ENCODE measurements at places on chromosomes 11 and 22.

DNA sequence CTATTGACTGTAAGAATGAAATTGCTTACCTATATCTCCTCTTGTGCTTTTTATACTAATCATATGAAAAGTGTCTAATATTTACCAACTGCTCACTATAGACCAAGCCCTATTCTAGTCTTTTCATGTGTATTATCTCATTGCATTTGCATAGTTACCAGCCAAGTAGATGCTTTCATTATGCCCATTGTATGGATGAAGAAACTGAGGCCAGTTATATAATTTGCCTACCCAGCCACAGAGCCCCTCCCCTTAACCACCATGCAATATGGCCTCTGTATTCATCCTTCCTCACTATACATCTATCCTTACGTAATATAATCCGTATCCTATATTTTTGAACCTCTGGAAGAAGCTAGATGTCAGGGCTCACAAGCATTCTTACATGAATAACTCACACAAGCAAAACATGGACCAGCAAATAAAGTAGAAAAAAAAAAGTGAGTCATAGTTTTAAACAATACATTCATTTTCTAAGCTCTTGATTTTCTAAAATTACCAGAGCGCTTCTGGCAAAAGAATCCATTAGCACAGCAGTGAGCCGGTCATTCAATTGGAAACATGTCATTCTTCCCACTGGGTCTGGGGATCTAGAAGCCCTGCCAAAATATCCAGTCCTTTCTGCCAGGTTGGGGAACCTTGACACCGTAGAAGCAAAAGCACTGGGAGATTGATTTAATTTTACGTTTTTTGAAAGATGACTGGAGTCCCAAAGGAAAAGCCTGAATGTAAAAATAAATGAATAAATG lies 80.0 kb downstream of the C11orf91 start:
- no peak for DNase-seq

DNA sequence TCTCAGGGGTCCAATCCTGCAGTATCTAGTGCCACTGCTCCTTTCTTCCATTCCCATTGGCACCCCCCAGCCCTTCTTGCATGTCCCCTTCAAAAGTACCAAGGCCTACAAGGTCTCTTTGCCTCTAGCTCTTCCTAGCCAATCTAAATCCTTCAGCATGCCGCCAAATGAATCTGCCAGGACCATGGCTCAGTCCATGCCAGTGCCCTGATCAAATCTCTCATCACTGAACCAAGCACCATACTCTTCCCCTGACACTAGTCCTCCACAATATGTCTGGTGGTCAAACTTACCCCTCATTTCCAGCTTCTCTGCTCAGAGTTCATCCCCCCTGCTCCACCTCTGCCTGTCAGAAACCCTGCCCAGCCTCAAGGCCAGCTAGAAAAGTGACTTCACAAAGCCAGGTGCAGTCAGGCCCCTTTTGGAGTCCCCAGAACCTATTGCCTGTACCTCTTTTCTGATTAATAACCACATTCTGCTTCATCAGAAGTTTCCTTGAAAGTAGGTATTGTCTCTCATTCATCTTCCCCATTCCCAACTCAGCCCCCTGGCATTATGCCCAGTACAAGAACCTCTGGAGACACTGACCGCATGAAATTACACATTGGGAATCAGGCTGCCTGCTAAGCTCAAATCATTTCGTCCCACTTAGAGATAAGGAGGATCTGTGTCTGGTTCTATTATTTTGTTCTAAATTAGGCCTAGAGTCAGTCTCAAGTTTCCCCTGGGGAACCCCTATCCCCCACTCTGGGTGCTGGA lies 11.4 kb downstream of the FEN1 start:
- no peak for DNase-seq

GRCh38 chr11:14902650-14903350 lies 10.8 kb upstream of the CYP2R1 start:
- no peak for DNase-seq

GRCh38 chr11:3202305-3202704 lies 16.3 kb downstream of the MRGPRG start:
- no peak for DNase-seq

DNA sequence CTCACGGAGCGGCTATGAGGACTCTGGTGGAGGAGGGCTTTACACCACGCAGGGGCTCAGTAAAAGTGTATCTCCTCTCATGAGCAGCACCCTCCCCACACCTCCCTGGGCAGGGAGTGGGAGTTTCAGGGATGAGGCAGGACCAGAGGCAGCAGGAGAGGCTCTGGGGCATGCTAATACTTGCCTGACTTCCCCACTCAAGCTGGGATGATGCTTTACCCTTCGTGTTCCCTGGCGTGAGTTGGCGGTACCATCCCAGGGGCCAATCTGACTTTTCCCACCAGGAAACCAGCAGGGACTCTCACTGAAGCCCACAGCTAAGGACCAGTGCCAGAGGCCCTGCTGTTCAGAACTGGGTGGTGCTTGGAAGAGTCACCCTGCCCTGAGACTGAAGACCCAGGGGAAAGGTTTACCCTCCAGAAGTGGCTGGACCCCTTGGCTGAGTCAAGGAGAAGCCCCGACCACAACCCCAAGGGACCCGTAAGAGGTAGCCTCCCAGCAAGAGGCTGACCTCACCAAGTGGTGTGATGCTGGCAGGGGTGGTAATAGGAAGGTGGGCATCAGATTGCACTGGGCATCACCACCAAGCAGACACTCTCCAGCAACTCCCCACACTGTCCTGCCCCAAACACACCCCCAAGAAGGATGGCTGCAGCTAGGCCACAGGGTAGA lies 65.6 kb downstream of the THAP12 start:
- DNase-seq, result no peak

- no peak for DNase-seq
These were observed 47.8 kb upstream of the A4GALT start for GRCh38 chr22:42768385-42769035.

DNA sequence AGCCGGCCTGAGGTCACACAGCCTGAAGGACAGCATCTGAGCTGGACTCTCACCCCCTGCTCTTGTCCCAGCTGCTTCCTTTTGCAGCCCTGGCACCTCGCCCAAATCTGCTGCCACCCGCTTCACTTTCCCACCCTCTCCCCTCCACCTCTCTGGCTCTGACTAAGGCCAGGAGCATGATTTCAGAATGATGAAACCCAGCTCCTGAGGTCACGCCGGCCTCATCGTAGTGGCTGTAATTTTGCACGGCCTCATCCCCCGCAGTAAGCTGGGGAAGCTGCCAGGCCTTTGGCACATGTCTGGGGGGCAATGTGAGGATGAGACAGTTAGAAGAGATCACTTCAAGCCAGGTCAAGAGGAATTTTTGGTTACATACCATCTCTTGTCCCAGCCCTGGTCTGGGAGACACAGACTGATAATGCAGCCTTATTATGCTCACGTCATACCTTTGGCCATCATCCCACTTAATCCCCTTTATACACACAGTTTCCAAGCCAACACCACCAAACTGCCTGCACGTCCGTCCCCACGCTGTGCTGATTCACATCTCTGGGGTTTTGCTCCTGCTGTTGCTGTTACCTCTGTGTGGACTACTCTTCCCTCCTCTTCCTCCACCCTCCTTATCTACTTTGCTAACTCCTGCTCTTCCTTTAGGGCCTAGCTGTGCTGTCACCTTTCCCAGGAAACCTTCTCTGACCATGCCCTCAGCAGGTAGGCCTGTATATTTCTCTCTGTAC lies 58.1 kb downstream of the CHRDL2 start:
- DNase-seq, result no peak

DNA sequence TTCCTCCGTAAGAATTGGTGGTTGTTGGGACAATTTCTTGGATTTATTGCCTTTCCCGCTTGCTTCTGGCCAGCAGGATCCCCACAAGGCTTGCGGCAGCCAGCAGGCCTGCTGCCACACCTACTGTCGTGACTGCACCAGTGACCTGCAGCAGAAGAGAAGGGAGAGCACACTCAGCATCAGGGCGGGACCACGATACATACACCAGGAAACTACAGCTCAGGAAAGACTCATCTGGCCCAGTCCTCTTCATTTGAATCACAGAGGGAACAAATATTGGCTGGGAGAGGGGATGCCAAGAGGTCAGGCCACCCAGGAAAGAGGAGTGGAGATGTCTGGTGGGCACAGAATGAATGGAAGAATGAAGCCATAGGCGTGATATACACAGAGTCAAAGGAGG lies 10.3 kb downstream of the PLAAT2 start:
- DNase-seq, result no peak

GRCh38 chr22:29702931-29703501 lies 16.8 kb upstream of the CABP7 start:
- no peak for DNase-seq

- no peak for DNase-seq
These were observed 33.2 kb upstream of the CEP126 start for GRCh38 chr11:101881586-101881985.

DNA sequence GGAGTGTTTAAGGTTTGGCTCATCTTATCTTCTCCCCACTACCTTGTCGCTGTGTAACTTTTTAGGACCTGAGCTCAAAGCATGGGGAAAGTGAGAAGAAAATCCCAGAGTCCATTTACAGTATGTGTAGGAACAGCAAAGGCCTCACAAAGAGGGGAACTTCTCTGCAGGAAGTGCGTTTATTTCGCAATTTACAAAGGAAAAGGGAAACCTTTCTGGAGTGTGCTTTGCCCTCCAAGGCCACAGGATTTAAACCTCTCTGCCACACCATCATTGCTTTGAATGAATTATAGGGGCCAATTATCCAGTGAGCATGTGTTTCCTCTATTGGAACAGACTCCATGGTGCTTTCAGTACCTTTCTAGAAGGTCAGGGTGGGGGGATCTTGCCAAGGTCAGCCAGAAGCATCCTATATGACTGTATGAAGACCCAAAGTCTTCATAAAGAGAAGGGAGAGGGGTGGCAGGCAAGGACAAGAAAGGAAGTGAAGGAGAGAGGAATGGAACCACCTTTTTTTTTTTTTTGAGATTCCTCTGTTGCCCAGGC lies 68.1 kb upstream of the LMO2 start:
- no peak for DNase-seq

GRCh38 chr11:33668951-33669596 lies 31.6 kb downstream of the C11orf91 start:
- DNase-seq, result no peak

- DNase-seq, result no peak
These were observed 32.6 kb upstream of the TMEM123 start for GRCh38 chr11:102485095-102485722.

DNA sequence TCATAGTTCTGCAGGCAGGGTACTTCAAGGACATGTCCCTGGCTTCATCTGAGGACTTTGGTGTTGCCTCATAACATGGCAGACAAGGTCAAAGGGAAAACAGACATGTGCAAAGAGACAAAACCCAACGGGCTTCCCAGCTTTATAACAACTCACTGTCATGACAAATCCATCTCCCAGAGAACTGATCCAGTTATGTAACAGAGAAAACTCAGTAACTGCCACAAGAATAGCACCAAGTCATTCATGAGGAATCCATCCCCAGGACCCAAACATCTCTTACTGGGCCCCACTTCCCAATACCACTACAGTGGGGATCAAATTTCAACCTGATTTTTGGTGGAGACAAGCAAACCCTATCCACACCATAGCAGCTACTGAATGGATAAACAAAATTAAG lies 13.0 kb downstream of the OR52N4 start:
- no peak for DNase-seq

GRCh38 chr11:99188221-99188620 lies 167.5 kb downstream of the CNTN5 start:
- no peak for DNase-seq

GRCh38 chr11:78069465-78069864 lies 5.8 kb downstream of the THRSP start:
- DNase-seq, result no peak

GRCh38 chr22:41825376-41825775 lies 7.5 kb upstream of the SREBF2 start:
- no peak for DNase-seq

DNA sequence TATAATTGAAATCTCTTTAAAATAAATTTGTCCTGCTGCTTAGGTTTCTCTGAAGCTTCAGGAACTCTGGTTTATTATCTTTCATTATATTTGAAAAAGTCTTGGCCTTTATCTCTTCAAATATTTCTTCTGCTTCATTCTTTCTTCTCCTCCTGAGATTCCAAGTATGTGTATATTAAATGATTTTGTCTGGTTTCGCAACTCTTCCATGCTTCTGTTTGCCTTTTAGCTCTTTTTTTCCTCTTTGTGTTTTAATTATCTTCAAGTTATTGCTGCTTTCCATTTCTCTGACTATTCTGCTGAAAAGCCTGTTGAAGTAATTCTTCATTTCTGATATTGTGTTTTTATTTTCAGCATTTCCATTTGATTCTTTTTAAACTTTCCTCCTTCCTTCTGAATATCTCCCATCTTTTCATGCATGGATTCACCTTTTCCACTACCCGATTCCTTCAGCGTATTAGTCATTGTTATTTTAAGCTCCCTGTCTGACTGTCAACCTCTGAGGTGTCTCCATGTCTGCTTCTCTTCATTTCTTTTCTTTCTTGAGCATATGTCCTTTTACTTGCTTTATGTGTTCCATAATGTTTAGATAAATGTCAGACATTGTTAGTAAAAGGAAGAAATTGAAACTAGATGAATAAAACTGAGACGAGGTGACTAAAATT lies 46.6 kb upstream of the CTSC start:
- DNase-seq, result no peak

- DNase-seq, result no peak
These were observed 96.8 kb downstream of the ATM start for GRCh38 chr11:108319541-108320145.

DNA sequence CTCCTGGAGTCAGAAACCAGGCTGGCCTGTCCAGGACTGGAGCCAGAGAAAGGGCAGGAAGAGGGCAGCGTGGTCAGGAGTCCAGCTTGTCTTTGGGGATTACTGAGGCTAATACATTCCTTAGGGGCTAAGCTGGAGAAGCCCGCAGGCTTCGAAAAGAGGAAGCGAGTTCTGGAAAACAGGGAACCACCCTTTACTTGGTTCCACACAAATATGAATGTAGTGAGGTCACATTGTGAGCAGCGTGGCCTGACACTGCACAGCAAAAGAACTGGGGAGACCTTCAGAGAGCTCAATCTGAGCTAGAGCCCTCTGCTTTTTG lies 132.3 kb downstream of the CEP164 start:
- DNase-seq, result no peak

DNA sequence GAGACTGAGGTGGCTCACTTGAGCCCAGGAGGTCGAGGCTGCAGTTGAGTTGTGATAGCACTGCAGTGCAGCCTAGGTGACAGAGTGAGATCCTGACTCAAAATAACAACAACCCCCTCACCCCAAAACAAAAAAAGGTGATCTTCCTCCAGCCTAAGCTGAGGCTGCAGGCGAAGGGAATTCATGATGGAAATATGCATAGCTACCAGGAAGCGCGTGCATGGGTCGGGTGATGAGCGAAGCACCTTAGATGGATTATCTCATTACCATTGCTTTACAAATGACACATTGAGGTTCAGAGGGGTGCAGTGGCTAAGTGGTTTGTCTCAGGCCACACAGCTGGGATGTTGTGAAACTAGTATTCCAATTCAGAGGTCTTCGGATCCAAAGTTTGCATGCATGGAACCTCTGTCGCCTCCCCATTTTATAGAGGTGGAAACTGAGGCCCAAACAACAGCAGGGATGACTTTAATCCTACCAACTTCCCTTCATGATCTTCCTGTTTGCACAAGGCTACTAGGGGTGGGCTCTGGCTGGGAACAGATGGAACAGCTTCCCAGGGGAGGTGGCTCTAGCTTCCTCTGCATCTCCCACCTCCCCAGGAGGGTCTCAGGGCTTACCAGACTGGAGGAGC lies 4.6 kb downstream of the SLC29A2 start:
- no peak for DNase-seq

GRCh38 chr22:25629613-25630012 lies 65.1 kb downstream of the GRK3 start:
- DNase-seq, result no peak
